ENCODE measurements at places on chromosomes 6 and 20.

DNA sequence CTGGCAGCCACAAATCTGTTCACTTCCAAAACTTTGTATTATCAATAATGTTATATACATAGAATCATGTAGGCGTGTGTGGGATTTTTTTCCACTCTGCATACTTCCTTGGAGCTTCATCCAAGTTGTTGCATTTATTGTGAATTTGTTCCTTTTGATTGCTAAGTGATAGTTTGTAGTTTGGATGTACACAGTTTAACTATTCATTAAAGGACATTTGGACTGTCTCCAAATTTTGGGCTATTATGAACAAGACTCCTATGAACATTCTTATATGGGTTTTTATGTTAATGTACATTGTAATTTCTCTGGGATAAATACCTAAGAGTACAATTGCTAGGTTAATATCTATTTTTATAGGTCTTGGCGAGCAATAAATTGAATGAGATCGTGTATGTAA, 36.2 kb upstream of the GCNT2 start:
- no peak for ATAC-seq

- ATAC-seq, result peak; percentile 60
These were observed 140.1 kb downstream of the NRN1 start for GRCh38 chr6:5866547-5867051.

GRCh38 chr6:8904754-8905153, 469.4 kb upstream of the SLC35B3 start:
- no peak for ATAC-seq

- no peak for ATAC-seq
These were observed 502 bp upstream of the HTR1E start for GRCh38 chr6:86936834-86937218.

Data from activated T-helper 17 cell treated with anti-CD3 and anti-CD28 coated beads, Interleukin-2, amount 50 U/mL, for 72 hours (primary cell).